ENCODE measurements at places on chromosomes 5 and 9.

GRCh38 chr9:132582276-132582785, at the start of gene BARHL1:
BARHL1 (plus strand) TSS chr9:132582606; CDS start chr9:132582798, 192 bp downstream.
- no peak for DNase-seq

- no peak for DNase-seq
These were observed 15.1 kb upstream of the LURAP1L start for GRCh38 chr9:12759761-12760160.

DNA sequence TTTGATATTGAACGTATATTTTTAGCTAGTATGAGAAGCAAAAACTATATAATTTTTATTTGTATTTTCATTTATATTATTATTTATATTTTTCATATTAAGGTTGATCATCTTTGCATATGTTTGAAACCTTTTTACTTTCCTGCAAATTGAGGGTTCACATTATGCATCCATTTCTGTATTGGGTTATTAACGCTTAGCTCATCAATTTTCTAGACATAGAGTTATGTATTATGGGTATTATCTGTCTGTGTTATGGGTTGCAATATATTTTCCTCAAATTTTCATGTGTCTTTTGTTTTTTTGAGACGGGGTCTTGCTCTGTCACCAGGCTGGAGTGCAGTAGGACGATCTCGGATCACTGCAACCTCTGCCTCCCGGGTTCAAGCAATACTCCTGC, 2377.0 kb upstream of the WWC1 start:
- DNase-seq = no peak

DNA sequence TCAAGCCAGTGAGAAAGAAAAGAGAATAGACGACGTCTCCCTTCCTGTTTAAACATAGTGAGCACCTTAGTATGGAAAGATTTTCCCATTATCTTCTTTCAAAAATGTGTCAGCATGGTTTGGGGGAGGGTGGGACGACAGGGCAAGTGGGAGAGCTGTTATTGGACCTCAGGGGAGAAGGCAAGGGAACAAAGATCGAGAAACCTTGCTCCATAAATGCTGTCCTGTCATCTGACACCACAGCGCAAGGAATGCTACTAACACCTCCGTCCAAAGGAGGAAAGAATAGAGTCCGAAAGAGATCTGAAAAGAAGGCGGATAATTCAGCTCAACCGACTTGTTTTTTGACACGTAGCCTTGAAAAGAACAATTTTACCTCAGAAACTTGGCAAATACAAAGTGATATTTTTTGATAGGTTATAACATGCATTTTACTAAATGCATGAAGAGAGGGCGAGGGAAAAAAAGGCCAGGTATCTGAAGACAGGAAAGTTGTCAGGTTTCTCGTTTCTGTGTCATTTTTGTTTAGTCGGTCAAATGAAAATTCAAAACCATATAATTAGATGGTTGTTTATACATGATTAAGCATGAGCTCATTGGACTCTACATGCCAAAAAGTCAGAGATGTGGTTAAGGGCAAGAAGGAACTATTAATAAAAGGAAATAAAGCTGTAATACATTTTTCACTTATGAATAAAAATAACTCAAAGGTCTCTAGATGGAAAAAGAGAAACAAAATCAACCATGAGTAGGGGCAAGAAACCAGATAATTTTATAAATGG, 155.7 kb downstream of the GLIS3 start:
- DNase-seq = no peak

- DNase-seq = no peak
These were observed 31.5 kb upstream of the IER5L start for GRCh38 chr9:129209580-129209979.

GRCh38 chr9:113541019-113541900, 77.7 kb downstream of the RGS3 start:
- no peak for DNase-seq

DNA sequence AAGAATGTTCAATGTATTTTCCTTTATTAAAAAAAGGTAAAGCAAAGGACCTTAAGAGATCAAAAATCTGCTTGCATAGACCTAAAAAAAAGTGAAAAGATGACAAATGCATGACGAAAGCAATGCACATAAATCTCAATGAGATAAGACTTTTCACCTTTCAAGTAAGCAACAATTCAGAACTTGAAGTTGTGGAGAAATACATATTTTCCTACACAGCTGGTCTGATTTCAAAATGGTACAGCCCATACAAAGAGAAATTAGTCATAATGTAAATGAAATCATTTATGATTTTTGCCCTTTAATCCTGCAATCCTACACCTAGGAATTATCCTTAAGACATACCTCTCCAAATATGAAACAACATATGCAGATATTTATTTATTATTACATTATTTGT, 568.0 kb downstream of the ANXA1 start:
- no peak for DNase-seq

- no peak for DNase-seq
These were observed 214.6 kb downstream of the PDZD2 start for GRCh38 chr5:31853398-31854135.

DNA sequence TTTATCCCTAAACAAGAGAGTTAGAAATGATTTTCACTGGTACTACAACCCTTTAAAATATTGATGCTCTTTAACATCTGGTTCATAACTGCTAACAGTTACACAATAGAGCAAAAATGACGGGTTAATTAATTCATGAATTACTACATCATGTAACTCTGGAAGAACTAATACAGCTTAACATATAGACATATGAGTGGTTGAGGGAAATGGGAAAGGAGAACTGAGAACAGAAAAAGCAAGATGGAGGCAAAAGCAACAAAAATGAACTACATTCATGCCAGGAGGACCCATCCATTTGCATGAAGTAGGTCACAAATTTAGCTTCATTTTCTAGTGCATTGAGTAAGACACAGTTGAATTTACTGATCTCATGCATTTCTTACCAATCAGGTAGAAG, 61.8 kb downstream of the C9 start:
- DNase-seq = no peak

- DNase-seq = no peak
These were observed 40.2 kb downstream of the ACO1 start for GRCh38 chr9:32424616-32425015.

DNA sequence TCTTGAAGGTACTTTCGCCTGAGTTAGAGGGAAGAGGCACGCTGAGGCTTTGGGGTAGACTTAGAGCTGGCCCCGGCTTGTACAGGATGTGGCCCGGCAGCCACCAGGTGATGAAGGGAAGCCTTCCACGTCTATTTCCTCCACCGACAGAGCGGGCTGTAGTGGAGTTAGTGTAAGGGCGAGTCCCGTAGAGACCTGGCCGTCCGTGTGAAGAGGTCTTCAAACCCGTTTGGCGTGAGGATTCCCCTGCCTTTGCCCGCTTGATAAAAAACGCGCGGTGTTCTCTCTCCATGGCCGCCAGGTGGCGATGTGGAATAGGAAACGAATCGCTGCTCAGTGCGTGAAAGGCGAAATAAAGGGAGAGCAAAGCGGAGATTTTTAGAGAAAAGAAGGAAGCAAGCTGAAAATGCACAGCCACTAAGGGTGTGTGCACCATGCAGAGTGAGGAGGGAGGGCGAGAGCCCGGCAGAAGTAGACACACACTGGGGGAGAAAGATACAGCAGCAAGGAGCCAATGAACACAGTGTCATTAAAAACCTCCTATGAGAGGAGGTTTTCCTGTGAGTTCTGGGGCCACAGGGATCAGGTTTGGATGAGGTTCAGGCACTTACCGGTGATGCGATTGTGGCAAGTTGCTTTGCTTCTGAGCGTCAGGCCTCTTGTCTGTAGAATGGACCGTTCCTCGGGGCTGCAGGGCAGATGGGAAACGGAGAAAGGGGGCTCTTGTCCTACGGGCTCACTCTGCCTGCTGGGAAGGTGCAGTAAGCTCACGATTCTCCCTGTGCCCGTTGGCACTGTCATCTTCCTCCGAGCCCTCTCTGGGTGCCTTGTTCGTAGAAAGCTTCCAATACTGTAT, 34.2 kb downstream of the STC2 start:
- peak; percentile 53 for DNase-seq

DNA sequence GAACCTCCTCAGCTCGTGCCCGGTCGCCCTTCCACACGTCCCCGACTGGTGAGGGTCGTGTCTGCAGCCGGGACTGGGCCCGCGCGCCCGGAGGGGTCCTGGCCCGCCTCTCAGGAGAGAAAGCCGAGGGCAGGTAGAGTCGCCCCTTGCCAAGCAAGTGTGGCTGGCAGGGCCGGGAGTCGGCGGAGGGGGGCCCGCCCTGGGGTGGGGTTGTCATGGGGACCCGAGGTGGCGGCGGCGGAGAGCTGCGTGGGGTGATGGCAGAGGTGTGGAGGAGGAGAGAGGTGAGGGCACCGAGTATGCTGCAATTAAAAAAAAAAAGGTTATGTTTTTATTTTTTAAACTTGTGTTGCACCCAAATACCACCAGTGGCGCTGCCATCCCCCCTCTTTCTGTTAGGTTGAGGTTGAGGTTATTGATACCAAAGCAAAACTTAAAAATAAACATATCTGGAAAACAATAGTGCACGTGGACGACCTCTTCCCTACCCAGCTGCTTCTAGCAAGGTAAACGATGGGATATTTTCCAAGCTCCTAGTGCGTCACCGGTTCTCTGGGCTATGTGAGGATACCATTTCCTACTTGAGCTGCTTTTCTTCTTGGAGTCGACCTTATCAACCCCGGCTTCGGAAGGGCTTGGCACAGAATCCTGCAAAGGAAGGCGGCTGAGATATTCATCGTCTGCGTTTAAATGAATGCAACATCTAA, 660 bp downstream of the SCAMP1 start:
- DNase-seq = peak; percentile 71

- no peak for DNase-seq
These were observed 10.7 kb downstream of the GIN1 start for GRCh38 chr5:103109277-103109676.

GRCh38 chr5:134099939-134100282, 14.6 kb upstream of the TCF7 start:
- DNase-seq = no peak

- no peak for DNase-seq
These were observed 322.1 kb downstream of the FAM170A start for GRCh38 chr5:119951330-119951934.

DNA sequence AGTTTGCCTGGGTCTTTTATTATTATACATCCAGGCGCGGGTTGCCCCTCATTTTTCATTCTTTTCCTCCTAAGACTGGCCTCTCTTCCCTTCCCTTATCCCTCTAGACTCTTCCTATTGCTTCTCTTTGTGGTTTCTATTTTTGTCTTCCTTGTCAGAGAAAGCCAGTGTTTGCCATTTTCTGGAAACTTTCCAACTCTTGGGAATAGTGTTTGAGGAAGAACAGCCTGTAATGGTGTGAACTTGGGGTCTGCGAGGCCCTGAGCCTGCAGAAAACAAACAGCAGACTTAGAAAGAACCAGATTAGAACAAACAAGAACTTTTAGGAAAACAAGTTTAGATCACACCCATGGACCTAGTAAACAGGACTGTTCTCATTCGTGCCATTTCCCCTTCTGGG, 15.5 kb downstream of the PRKACG start:
- DNase-seq = no peak

- DNase-seq = no peak
These were observed 51.6 kb downstream of the TEK start for GRCh38 chr9:27160636-27161035.

DNA sequence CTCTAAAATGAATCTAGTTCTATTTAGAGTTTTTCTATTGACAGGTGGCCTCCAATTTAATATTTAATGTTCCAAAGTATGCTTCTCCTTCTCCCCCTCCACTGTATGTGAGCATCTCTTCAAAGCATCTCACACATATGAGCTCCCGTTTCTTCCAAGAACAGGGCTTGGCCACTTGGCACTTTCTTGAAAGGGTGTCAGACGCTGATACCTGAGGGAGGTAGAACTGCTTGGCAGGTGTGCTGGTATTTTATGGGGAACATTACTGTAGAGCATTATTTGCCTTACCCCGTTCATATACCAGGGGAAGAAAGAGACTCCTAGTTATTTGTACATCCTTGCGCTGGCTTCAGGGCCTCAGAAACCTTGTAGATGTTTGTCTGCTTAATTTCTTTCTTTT, 1.9 kb downstream of the RCL1 start:
- DNase-seq = no peak

DNA sequence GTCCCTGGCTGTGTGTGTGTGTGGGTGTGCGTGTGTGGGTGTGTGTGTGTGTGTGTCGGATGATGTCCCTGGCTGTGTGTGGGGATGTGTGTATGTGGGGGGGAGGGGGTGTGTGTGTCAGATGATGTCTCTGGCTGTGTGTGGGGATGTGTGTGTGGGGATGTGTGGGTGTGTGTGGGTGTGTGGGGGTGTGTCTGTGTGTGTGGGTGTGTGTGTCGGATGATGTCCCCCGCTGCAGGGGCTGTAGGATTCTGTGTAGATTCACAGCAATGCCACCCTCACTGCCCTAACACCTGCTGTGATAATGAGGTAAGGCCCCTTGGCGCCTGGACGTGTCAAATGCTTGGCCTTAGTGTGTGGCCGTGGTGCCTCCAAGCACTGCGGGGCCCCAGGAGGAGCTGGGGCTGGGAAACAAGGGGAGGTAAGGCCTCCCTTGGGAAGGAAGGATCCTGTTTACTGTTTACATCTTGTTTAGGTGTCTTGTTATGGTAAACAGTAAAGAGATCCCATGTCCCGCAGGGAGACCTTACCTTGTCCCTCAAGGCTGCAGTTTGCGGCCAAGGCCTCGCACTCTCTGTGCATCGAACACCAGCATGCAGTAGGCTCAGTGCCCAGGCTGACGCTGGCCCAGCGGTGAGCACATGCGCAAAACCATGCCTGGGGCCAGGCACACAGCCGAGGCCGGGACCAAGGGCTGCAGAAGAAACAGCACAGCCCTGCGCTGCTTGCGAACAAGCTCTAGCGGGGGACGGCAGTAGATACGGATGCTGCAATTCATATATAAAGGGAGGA, 24.1 kb downstream of the AHRR start:
- DNase-seq = no peak

DNA sequence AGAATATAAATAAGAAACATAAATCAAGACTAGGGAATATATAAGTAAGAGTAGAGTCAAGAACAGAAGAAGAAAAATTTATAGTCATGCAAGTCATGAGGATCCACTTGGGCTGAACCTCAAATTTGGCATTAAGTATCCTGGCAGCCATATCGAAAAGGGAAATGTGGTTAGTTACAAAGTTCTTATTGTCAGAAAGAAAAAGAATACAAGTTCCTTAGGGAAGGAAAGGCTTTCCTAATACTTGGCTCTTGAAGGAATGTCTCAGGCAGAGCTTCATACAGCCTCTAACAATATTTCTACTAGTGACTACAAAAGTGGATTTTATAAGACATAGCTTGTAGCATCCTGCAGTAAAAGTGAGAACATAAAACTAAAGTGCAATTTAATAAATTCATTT, 45.4 kb downstream of the TMEM252 start:
- no peak for DNase-seq

- DNase-seq = no peak
These were observed 11.0 kb downstream of the ABLIM3 start for GRCh38 chr5:149152317-149152746.

DNA sequence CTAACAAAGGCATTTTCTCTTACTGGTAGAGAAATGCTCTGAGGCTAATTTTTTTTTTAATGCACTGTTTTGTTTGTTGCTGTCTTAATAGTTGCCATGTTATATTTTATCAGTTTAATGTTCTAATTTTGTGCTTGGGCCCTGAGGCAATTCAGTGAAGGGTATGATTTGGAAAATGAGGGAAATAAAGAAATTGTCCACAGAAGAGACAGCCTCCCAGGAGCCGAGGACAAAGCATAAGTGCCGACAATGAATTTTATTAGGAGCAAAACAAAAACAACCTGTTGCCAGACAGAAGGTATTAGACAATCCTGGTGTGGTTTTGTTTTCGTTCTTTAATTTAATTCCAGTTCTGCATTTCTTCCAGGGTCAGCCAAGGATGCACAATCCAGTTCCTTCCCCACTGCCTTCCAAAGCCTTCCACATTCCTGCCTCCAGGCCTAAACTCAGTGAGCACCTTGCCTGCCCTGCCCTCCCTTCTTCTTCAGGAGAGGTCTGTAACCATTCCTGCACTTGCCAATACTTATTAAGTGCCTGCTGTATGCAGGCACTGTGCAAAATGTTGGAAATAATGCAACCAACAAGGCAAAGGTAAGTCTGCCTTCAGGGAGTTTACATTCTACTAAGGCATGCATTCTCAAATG, 4.3 kb upstream of the TCOF1 start:
- DNase-seq = no peak
